ENCODE measurements at places on chromosomes 13 and 19.

GRCh38 chr19:290372-291005 is 714 bp downstream of the PLPP2 start:
- no peak for DNase-seq

DNA sequence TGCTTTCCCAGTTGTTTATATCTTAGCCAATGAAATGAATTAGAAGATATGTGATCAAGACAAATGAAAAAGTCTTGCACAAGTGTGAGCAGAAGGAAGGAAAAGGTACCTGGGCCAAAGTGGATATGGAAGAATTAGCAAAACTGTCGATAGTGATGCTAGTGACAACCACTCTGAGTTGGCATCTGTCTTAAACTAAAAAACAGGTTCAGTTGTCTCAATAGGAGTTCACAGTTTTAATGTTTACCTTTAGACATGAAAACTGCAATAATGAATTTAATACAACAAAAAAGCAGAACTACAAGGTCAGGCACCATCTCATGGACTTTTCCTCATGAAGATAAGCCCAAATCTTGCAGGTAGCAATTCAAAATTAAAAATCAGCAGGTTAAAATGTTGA is 688.5 kb downstream of the EFNB2 start:
- no peak for DNase-seq

DNA sequence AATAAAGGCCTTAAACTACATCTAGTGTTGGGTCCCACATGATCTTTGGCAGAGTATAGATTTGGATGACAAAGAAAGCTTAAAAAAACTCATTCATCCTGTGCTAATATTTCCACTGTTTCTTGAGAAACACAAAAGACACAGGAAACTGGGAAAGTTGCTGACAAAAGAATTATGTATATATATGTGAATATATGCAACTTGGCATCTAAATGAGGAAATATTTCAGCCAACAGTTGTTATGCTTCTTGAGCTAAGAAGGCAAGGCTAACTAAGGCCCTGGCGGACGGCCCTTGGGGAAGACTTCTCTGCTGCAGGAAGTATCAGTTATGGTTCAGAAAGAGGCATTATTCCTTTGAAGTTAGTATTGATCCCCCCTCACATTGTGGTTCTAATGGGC is 491.8 kb downstream of the DIAPH3 start:
- DNase-seq: no peak

- DNase-seq: no peak
Observed at GRCh38 chr19:16038196-16038695, 38.0 kb upstream of the TPM4 start.

GRCh38 chr19:30226464-30227011 is 145.6 kb upstream of the ZNF536 start:
- no peak for DNase-seq

DNA sequence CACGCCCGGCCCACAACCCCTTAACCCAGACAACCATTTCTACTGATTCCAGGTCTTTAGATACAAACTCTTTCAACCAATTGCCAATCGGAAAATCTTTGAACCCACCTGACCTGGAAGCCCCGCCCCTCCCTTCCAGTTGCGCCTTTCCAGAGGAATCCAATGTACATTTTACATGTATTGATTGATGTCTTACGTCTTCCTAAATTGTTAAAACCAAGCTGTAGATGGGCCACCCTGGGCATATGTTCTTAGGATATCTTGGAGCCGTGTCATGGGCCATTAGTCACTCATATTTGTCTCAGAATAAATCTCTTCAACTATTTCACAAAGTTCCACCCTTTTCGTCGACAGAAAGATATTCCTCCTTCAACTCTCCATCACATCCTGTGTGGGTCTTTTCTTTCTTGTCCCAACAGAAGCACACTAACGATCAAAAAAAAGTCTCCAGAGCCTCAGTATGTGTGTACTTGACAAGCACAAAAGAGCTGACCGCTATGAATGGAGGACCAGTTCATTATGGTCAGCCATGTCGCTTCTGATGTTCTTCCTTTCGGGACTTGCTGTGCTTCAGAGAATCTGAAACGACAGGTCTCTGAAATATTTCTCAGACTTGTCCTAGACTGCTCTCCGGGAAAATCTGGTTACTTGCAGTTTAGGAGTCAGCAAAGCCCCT is 601 bp upstream of the ZNF749 start:
- no peak for DNase-seq

DNA sequence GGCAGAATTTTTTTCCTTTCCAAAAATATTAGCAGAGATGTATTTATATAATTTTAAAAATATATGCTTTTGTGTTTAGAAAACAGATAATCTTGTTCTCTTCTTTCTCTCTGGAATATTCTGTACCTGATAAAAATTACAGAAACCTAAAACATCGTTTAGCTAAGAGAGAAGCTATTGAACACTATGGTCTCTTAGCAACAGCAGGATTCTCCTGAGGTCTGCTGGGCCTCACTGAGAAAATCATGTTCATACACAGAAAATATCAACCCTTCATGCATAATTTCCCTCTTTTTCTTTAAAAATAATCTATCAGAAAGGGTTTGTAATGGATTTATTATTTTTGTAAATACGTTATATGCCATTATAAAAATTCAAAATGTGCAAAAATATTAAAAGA is 242.2 kb downstream of the DCLK1 start:
- DNase-seq: no peak

DNA sequence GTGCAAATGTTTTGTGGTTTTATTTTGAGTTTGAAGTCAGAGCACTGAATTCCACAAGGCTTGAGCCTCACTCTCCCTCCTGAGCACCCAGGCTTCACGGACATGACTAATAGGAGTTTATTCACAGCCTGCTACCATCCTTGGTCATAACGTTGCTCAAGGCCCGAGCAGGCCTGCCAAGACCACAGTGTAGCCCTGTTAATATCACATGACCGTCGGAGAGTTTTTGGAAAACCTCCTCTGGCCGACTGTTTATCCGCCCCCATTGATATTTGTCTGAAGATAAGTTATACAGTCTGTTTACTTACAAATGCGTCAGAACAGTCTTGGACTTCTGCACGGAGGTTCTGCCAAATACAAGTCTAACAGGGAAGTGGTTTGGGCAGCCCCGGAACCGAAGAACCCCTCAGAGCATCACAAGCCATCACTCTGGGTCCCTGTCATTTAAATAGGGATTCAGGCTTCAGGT is 89.9 kb downstream of the COL4A2 start:
- DNase-seq: no peak

DNA sequence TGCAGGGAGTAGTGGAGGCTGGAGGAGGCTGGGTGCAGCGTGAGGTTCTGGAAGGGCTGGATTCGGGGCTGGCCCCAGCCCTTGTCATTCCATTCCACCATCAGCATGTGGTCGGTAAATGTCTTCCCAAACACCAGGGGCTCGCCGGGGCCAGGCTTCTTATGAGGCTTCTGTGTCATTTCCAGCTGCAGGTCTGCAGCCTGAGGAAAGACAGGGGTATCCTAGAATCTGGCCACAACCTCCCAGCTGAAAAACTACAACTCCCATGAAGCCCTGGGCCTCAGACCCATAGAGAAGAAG is 4.4 kb downstream of the BCAT2 start:
- DNase-seq: peak; percentile 25

GRCh38 chr19:5313307-5313706 is 27.3 kb downstream of the PTPRS start:
- no peak for DNase-seq

GRCh38 chr13:96968027-96968426 is 26.2 kb downstream of the OXGR1 start:
- DNase-seq: no peak

- no peak for DNase-seq
Observed at GRCh38 chr19:1255186-1256161, 7.1 kb downstream of the MIDN start.

DNA sequence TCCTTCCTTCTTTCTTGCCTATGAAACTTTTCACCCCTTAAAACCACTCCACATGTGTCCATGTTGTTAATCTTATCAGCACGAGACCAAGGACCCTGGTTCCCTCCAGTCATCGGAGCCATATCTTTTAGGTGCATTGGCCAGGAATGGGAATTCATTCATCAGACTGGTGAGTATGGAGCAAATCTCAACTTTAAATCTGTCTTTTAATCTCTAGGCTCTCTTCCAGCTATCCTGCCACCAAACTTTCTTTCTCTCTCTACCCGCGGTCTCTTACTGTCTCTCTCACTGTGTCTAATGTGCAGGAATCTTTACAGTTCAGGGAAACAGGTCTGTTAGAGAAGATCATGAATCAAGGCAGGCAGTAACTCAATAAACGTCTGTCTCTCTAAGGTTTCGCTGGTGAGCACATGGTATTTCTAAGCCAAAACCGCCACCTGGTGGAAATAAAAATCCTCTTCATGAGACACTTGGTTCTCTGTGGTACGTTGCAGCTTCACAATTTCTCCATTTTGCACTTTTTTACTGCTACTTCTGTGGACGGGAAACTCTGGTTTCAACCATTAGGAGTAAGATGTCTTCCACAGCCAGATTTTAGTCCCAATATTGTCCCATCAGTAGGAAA is 16.1 kb downstream of the LGALS16 start:
- DNase-seq: peak; percentile 57

- DNase-seq: no peak
Observed at GRCh38 chr19:40356681-40357595, 8.4 kb downstream of the PLD3 start.

DNA sequence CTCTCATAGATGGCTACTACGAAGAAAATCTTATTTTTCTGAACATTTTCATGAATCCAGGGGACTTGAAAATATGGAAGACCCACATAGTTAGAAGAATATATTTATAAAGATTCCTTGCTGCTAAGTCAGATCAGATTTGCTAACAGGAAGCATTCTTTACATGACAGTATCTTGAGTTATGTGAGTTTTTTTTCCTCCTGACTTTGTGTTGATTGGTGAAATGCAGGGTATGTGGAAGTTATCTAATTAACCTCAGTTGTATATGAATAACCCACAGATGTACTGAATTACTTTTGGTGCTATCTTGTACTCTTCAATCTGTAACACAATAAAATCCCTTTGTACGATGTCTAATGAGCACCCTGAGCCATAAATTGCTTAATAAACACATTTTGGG is 53.8 kb downstream of the ESD start:
- no peak for DNase-seq

GRCh38 chr19:44883922-44884321 is 7.1 kb upstream of the TOMM40 start:
- DNase-seq: no peak

GRCh38 chr13:46687810-46688209 is 109.2 kb downstream of the ESD start:
- DNase-seq: no peak

- DNase-seq: no peak
Observed at GRCh38 chr19:3983542-3983914, 1.7 kb downstream of the EEF2 start.
